Activated T-helper 1 cell treated with anti-CD3 and anti-CD28 coated beads, Interleukin-12 subunit alpha, Interleukin-12 subunit beta, Interleukin-2, Interleukin-4 antibody, amounts not matched to agents 30 ng/mL and 10 ng/mL and 1 ng/mL, durations not matched to agents 14 hours and 24 hours and 36 hours (primary cell): ENCODE measurements at places on chromosomes 7 and 10. TPM values are rescaled to one million over a fixed set of nuclear protein-coding genes. Genes with fewer than 3 reads are reported as not detected.
A peak's percentile ranks its signal among the peaks of the same experiment; 100 is the strongest.

GRCh38 chr10:44510379-44511115 lies 125.7 kb upstream of the CXCL12 start:
- H3K27me3 ChIP-seq: no peaks in the 10 kb centered on the region
- H3K4me1 ChIP-seq: no peaks in the 10 kb centered on the region
- DNase-seq: no peak
- H3K36me3 ChIP-seq: no peaks in the 10 kb centered on the region
- no peak overlapping the region for H3K4me3 ChIP-seq
- H3K27ac ChIP-seq: no peak overlapping the region

- H3K27me3 ChIP-seq: peaks cover 8% of the 10 kb centered on the region
- H3K36me3 ChIP-seq: no peaks in the 10 kb centered on the region
- no peak for DNase-seq
- H3K4me1 ChIP-seq: peaks cover 7% of the 10 kb centered on the region
Observed at GRCh38 chr7:22001345-22002004, 55.8 kb upstream of the CDCA7L start.

- H3K4me1 ChIP-seq: no peaks in the 10 kb centered on the region
- H3K27me3 ChIP-seq: no peaks in the 10 kb centered on the region
- no peak overlapping the region for H3K4me3 ChIP-seq
- no peaks in the 10 kb centered on the region for H3K36me3 ChIP-seq
- DNase-seq: no peak
- no peak overlapping the region for H3K27ac ChIP-seq
Observed at GRCh38 chr10:1650542-1651269, 86.6 kb downstream of the ADARB2 start.

GRCh38 chr10:58050575-58050974 lies 217.1 kb downstream of the IPMK start:
- no peak overlapping the region for H3K27ac ChIP-seq
- H3K36me3 ChIP-seq: no peaks in the 10 kb centered on the region
- no peaks in the 10 kb centered on the region for H3K4me1 ChIP-seq
- no peaks in the 10 kb centered on the region for H3K27me3 ChIP-seq
- no peak for DNase-seq
- H3K4me3 ChIP-seq: no peak overlapping the region

DNA sequence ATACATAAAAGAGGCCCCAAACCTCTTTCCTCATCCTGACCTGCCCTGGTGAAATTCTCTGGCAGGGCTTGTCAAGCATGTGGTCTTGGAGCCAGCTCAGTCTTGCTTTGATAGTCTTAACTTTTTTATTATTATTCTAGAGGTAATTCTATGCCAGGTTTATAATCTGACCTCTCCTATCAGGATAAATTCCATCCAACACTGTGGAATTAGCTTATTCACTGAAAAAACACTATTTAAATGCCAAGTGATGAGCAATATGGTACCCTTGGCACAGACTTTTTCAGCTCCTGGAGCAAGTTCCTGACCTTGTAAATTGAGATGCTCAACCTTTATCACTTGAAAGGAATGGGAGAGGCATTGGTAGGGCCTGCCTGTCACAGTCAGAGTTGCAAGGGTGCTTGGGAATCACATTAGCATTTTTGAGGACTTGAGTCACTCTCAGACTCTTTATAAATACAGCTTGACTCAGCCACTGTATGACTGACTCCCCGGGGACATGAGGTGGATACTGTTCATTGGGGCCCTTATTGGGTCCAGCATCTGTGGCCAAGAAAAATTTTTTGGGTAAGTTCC lies at the start of gene CPA4:
Gene CPA4, plus strand, starts transcription at position 480 of the 576 bp plus-strand sequence. Its CDS starts 20 bp downstream, at position 500.
- no peaks in the 10 kb centered on the region for H3K36me3 ChIP-seq
- no peak within 1 kb of the TSS for H3K27ac ChIP-seq
- DNase-seq: no peak
- no peaks in the 10 kb centered on the region for H3K27me3 ChIP-seq

GRCh38 chr10:131018886-131019500 lies 292.5 kb downstream of the TCERG1L start:
- no peak overlapping the region for H3K27ac ChIP-seq
- DNase-seq: no peak
- no peaks in the 10 kb centered on the region for H3K36me3 ChIP-seq
- H3K4me3 ChIP-seq: no peak overlapping the region
- H3K4me1 ChIP-seq: no peaks in the 10 kb centered on the region

DNA sequence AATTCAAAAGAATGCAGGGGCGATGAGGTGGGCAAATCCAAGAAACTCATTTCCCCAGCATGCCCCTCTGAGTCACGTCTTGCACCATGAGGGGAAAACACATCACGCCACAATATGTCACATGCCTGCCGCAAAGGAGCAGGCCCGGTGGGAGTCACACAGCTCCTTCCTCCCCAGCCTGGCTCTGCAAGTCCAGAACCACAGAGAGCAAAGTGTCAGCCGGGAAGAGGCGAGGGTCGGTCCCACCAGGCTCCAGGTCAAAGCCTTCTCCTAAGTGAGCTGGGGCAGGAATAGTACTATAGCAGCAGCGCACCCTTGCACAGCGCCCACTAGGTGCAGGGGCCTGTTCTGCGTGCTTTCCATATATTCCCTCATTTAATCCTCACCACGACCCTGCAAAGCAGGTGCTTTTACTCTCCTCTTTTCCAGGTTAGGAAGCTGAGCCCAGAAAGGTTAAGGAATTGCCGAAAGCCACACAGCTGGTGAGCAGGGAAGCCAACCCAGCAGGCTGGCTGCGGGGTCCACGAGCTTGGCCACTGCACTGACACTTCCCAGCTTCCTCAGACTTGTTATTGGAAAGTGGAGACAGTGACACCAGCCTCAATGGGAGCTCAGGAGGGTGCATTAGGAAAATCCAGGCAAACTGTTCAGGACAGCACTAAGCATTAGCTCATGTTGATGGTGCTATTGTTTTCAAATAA lies 94.0 kb upstream of the ZMIZ1 start:
- DNase-seq: peak; percentile 35
- H3K4me1 ChIP-seq: peaks cover 43% of the 10 kb centered on the region
- H3K27ac ChIP-seq: peak overlapping the region; percentile 100
- no peaks in the 10 kb centered on the region for H3K36me3 ChIP-seq

DNA sequence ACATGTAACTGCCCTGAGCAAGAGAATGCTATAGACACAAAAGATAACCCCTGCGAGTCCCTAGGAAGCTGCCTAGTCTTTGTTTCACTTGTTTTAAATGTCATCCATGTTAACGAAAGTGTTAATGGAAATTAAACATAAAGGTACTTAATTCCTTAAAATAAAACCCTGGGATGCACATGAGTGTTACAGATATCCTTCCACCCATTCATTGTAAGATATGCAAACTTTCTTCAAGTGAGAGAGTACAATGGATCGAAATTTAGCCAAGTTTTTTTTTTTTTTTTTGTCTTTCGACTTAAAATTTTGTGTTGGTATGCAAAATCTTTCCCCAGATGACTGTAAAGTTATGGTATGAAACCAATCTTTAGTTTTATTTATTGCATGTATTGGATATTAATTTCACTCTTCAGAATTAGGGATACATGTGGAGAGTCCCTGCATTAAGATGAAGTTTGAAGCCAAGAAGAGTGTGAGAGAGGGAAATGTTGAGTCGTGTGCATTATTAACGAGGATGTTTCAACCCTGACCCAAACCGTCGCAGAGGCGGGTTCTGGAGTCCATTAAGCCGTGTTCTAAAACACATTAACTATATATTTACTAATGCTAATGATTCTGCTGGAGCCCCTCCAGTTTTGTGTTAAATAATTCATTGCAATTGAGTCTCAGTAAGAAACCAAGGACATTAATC lies 1.6 kb downstream of the CDK14 start:
- peak overlapping the region; percentile 66 for H3K4me3 ChIP-seq
- H3K27ac ChIP-seq: no peak overlapping the region
- H3K4me1 ChIP-seq: peaks cover 16% of the 10 kb centered on the region
- DNase-seq: no peak
- H3K36me3 ChIP-seq: no peaks in the 10 kb centered on the region

DNA sequence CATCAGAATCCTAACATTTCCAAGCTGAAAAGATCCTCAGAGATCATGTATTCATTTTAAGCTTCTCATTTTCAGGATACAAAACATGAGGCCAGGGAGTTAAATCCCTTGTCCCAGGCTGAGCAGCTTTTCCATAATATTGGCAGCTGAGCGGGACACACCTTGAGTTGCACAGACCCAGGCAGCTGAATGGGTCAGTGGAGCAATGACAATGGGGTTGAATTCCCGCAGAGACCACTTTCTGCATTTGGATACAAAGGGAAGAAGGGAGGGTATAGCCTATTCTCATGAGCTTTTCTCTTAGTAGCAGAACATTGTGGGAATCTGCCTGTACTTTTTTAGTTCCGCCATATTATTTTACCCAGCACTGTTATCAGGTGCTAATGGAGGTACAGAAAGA lies 49.5 kb downstream of the PRR15 start:
- no peak overlapping the region for H3K27ac ChIP-seq
- no peak overlapping the region for H3K4me3 ChIP-seq
- DNase-seq: no peak
- no peaks in the 10 kb centered on the region for H3K36me3 ChIP-seq

DNA sequence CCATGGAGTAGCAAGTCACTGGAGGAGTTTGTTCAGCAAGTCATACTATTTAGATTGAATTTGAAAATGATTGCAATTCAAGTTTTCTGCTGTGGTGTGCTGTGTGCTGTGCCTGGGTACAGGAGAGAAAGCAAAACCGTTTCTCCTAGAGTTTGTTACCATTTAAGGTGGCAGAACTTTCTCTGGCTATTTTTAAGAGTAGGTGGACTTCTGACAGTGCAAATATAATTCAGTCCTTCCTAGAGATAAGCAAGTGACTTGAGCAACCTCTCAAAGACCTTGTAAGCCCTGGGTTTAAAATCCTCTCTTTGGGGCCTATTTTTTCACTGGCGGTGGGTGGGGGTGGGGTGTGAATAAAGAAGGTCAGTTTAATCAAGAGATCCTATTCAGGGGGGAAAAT lies 42.9 kb upstream of the FGL2 start:
- peaks cover 2% of the 10 kb centered on the region for H3K27me3 ChIP-seq
- no peak for DNase-seq
- no peak overlapping the region for H3K4me3 ChIP-seq
- H3K36me3 ChIP-seq: peaks cover 11% of the 10 kb centered on the region
- peaks cover 40% of the 10 kb centered on the region for H3K4me1 ChIP-seq

Gene SH3PXD2A
- 9.6 and 10.4 TPM in 2 replicates for total RNA-seq

Gene CARD11
- total RNA-seq: 120 and 128 TPM in 2 replicates
